ENCODE measurements at places on chromosomes 7 and 10.

DNA sequence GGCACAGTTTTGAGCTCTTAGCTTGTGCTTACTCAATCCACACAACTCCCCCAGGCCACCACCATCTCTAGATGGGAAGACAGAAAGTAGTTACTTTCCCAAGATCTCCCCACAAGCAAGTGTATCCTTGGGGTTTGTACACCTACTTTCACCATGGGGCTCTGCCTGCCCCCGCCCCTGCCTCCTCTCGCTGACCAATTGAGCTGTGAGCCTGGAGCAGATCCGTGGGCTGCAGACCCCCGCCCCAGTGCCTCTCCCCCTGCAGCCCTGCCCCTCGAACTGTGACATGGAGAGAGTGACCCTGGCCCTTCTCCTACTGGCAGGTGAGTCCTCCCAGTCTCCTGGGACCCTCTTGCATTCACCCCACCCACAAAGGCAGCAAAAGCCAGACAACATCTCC is 2.0 kb downstream of the FXYD4 start:
- no peak for DNase-seq

GRCh38 chr7:131621652-131622051 is 65.2 kb upstream of the PODXL start:
- DNase-seq, result no peak

- DNase-seq, result no peak
These were observed 6.0 kb downstream of the EGFR start for GRCh38 chr7:55024776-55025175.

DNA sequence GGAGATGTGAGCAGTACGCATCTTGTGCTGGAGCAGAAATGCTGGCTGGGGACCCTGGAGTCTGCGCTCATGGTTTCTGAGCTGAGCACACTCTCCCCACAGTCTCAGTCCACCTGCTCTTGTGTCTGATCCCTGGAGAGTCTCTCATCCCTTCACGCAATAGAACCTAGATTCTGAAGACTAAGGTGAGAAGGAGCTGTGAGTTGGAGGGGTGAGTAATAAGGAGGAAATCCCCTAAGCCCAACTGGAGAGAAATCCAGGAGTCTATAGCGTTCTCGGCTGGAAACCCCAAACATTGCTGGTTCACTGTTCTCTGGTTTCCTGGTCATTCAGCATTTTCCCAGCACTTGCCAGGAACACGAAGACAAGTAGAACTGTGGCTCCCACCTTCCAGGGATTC is 68.3 kb upstream of the SMNDC1 start:
- DNase-seq, result no peak

DNA sequence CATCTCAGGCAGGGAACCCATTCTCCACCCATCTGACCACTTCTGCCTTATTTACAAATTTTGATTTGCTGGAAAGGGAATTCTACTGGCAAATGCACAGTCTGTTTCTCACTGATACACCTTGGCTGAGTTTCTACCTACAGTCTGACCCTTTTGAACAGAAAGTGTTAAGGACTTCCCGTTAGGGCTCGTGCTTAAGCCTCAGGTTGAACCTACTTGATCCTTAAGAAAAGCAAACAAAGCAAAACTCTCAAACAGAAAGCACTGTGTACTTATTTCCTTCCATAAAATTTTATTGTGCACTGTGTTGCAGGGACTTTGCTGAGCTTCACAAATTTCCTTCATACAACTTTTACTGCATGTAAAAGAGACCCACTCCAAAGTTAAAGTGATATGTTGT is 367.8 kb downstream of the NRG3 start:
- DNase-seq, result no peak

DNA sequence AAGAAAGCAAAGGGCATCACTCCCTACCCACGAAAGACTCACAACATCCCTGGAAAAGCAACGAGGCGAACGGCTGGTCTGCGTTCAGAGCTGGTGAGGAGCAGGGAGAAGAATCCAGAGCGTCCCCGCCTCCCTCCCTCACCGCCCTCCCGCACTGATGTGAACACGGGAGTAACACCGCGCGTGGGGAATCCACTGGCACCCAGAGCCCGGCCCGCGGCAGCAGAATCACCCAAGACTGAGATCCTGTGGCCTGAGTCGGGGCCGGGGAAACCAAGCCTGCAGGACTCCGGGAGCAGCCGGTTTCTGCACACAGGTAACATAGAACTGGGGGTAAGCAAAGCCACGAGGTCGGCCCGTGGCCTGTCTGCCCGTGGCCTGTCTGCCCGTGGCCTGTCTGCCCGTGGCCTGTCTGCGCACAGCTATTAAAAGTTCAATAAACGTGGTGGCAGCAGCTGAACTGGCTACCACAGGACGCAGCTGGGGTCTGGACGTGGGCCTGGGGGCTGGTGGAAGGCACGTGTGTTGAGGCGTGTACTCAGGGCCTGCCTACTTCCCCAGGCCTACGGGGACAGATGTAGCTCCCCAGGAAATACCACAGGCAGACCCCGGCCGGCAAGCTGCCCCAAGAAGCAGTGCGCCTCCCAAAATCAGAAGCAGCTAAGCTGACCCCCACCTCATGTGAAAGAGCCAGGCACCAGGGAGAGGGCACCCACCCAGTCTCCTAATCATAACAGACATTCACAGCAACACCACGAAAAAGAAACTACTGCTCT is 23.0 kb downstream of the DIP2C start:
- no peak for DNase-seq

DNA sequence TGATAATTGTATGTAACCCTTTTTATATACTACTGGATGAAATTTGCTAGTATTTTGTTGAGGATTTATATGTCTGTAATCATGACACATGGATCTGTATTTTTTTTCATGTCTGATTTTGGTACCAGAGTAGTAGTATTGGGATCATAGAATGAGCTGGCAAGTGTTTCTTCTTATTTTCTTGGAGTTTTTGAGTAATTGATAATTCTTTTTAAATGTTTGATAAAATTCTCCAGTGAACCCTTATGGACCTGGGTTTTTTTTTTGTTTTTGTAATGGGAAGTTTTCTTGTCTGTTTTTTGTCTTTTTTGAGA is 28.4 kb downstream of the ZNF33A start:
- DNase-seq, result no peak

DNA sequence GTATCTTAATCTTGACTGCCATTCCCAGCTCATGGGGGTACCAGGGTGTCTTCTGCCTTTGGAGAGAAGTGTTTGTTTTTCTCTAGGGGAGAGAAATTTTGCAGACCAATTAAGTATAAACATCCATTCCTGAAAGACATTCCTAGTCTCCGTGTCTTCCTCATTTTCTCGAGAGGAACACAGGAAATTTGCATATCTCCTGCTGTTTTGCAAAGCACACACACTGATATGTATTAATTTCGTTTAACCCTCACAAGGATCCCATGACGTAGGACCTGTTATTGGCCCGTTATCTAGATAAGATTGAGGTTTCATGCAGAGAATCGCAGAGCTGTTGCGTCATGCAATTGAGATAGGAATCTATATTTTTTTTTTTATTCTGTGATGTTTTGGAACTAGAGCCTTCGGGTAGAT is 944 bp downstream of the RHBDD2 start:
- peak; percentile 59 for DNase-seq

DNA sequence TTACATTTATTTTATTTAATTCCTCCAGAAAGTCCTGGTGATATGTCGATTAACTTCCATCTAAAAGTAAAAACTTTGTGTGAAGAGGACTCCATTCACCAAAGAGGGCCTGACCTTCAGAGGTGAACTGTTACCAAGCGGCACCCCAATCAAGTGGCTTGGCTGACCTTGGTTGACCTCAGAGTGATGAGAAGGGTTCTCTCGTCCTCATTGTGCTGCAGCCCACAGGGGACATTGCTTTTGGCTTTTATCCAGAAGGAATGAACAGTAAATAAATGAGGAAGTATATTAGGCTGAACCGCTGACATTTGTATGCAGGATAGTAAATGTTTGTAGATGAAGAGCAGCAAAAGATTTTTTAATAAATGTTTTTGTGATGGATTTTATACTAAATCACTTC is 172.4 kb upstream of the MKI67 start:
- no peak for DNase-seq

DNA sequence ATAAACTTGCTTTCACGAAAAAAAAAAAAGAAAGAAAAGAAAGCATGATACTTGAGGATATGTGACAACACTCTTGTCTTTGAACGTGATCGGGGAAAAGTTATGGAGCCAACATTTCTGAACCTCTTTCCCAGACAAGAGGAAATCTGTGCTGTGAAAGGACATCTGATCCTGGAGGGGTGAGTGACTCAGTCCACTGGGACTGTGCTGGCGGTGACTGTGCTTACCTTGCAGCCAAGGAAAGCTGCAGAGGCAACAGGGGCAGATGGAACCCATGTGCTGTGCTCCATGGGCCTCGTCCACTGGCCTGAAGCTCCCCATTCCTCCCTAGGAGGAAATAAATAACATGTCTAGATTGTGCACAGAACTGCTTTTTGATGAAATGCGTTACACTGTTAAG is 116.5 kb upstream of the RAB11FIP2 start:
- DNase-seq, result no peak

GRCh38 chr10:10313149-10313835 is 704.4 kb upstream of the CELF2 start:
- DNase-seq, result no peak

Measured in activated CD4-positive, alpha-beta T cell treated with anti-CD3 and anti-CD28 coated beads, Interleukin-2, Interleukin-4, amounts not matched to agents 100 ng/mL and 50 ng/mL, durations not matched to agents 16 hours and 8 hours (primary cell).